Fibroblast of skin of back (primary cell): ENCODE measurements at places on chromosomes 6 and 20.

DNA sequence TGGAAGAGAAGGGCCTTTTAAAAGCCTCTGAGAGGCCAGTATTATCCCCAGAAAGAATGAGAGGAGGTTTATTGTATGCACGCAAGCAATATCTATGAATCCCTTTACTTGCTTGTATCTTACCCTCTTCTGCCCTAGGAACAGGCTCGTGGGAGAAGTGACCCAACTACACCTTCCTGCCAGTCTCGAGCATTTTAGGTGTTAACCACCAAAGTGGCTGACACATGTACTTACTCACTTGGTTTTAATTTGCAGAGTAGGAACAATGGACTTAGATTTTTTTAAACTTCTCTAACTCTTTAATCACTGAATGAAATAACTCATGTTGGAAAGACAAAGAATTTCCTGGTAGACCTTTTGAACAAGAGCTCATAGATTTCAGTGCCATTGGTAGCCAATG lies 296.9 kb downstream of the PLCB1 start:
- no peak for DNase-seq

DNA sequence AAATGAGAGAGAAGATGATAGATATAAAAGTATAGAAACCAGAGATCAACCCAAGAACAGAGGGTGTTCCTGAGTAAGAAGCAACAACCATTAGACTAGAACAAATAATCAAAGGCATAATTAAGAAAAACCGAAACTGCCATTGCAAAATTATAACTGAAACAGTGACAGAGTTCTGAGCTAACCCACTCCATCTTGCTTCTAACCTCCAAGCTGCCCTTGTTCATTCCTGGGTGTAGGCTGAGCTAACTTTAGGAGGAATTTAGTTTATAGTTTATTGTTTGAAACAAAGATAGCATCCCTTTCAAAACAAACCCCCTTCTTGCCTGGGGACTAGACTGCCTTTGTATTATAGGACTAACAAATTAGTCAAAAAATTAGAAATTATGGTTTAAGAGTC lies 56.1 kb upstream of the PRND start:
- DNase-seq, result no peak

GRCh38 chr20:52963131-52963530 lies 9.0 kb upstream of the TSHZ2 start:
- DNase-seq, result no peak

DNA sequence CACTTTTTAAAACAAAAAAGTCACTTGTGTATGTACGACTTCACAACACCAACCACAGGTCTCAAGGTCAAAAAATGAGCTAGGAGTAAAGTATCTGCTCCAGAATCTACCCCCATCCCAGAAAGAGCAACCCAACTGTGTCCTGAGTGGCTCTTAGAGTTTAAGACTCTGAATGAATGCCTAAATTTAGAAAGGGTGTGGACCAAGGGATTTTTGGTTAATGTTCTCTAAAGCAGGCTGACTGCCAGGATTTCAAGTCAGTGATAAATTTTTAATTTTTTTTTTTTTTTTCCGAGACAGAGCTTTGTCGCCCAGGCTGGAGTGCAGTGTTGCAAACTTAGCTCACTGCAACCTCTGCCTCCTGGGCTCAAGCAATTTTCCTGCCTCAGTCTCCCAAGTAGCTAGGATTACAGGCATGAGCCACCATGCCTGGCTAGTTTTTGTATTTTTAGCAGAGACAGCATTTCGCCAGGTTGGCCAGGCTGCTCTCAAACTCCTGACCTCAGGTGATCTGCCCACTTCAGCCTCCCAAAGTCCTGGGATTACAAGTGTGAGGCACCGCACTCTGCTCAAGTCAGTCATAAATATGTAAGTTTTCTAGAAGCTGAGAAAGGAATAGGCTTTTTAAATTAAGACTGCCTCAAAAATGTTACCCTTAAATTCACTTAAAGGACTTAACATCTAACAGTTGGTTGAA lies 20.2 kb downstream of the STAU1 start:
- DNase-seq, result peak; percentile 37

GRCh38 chr6:35969646-35970045 lies 48.7 kb upstream of the SRPK1 start:
- DNase-seq, result no peak

GRCh38 chr6:84408028-84408427 lies 180.6 kb upstream of the CEP162 start:
- DNase-seq, result no peak

- no peak for DNase-seq
Observed at GRCh38 chr20:24985802-24986201, 6.7 kb downstream of the APMAP start.

DNA sequence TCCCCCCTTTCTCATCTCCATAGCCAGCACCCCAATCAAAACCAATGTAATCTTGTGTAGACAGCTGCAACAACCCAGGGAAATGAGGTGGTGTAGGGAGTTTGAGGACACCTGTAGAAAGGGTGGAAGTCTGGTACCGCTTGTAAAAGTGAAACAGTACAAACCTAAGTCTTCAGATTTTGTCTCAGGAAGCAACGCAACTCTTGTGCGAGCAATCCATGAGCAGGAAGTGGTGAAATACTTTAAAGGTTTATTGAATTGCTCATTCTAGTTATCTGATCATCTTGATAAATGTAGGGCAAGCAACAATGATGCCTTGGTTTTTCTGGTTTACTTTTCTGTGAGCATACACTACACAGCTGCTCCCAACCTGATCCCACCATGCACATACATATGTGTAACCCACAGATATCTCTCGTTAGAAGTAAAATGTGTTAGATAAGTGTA lies 71.1 kb upstream of the THEMIS start:
- DNase-seq, result peak; percentile 80

DNA sequence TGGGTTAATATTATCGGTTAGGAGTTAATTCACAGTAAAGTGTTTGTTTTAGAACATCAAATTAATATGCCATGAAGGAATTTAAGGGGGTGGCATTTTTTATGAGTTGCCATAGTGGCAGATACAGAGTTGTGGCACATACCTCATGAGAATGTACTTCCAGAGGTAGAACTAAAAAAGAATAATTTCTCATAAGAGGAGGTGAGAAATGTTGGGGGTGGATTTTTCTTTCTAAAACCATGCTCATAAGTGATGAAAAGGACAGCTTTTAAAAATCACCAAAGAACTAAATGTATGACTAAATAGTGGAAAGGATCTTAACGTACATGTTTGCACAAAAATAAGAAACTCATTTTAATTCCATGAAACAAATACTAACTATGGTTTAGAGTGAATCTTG lies 58.7 kb downstream of the SHLD1 start:
- DNase-seq, result no peak

GRCh38 chr6:35223396-35223795 lies 9.6 kb downstream of the SCUBE3 start:
- DNase-seq, result no peak

DNA sequence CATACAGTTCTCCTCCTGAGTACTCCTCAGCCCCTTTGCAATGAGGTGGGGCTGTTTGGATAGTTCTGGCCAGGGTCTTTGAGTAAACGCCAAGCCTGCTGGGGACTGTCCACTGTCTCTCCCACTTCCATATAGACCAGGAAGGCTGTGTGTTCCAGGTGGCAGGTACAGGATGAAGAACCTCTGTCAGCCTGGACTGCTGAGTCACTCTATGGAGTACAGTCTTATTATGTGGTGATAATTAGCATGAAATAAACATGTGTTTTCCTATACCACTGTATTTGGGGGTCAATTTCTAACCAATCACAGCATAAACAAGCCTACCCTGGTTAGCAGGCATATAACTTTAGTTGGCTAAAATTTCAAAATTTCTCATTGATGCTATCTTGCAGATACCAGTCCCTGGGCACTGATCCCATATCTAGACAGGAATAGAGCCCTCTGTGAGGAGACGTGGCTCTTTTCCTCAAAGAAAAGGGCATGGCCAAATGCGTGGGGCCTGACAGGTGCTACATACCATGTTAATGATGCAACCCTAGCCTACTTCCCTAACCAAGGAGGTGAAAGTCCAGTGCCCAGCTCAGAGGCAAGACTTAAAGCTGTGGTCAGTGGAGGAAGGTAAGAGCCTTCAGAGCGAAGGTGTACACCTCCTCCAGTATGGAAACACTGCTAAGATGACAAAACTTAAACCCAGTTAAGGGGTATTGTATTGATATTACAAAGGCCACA lies 4.5 kb upstream of the ALDH8A1 start:
- no peak for DNase-seq

GRCh38 chr6:24599179-24599578 lies 46.8 kb downstream of the KIAA0319 start:
- no peak for DNase-seq

DNA sequence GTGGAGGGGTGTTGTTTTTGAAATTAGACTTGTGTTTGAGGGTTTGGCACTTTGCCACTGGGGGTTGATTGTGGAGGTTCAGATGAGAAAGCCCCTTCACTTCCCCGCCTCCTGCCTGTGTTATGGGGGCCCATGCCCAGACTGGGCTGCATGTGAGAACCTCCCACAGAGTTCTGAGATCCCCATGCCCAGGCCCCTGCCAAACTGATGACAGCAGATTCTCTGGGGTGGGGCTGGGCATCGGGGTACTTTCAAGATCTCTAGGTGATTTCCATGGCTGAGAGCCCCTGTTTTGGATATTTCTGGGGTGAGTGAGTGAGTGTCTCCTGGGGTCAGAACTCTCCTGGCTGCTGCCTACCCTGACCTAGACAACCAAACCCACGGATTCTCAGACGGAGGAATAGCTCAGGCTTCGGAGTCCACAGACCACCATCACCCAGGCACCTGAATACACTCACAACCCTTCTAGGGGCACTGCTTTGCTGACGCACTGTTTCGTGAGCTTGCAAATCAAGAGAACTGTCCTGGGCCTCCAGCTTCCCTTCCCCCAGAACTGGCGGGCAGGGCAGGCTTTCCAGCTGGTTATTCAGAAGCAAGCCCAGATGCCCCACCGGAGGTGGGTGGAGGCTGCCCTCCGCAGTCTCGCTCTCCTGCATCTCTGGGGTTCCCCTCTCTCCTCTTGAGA lies 6.3 kb downstream of the BCAS1 start:
- no peak for DNase-seq

DNA sequence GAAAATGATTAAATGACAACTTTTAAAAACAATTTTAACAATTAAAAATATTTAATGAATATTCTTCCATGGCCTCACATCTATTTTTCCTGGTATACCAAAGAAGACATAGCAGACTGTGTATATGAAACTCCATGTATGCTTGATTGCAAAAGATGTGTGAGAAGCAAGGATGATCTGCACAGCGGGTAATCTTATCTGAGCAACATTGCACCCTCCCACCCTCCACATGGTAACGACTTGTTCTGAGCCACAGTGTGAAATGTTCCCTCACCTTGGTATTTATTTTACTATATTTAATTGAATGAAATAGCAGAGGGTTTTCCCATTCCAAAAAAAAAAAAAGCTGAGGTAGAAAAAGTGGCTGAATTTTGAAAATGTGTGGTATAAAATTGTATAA lies 204.4 kb downstream of the SYNE1 start:
- DNase-seq, result no peak

- peak; percentile 36 for DNase-seq
Observed at GRCh38 chr6:21393441-21394165, 199.9 kb upstream of the SOX4 start.

- peak; percentile 72 for DNase-seq
Observed at GRCh38 chr20:380763-381580, 412 bp downstream of the TRIB3 start.

- no peak for DNase-seq
Observed at GRCh38 chr6:52994839-52995088, 320 bp downstream of the GSTA4 start.

DNA sequence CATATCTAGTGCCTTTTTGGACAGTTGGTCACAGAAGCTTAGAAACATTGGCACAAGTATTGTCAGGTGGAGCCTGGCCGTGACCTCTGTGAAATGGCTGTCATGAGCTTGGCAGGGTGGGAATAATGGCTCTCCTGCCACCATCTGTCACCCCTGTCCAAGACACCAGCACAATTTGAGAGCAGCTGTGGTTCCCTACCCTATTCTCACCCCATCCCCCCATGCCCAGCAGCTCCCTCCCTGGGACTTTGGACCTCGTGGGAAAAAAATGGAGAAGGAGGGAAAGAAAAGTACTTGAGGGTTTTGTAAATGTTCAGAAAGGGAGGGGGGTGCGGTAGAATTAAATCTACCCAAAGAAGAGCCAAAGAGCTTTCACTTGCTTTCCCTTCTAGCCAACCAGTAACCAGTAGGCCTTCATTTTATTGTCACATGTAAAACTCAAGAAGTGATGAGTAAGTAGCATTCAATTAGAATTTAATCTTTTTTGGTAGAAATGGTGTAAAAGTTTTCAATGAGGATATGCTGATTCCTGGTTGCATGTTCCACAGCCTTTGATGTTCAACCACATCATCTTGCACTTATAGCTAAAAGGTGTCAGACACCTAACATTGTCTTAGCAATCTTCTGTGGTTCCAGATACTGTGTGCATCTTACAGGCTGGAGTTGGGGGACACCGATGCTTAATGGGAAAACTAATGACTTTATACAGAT lies 263.5 kb upstream of the TAB2 start:
- no peak for DNase-seq

DNA sequence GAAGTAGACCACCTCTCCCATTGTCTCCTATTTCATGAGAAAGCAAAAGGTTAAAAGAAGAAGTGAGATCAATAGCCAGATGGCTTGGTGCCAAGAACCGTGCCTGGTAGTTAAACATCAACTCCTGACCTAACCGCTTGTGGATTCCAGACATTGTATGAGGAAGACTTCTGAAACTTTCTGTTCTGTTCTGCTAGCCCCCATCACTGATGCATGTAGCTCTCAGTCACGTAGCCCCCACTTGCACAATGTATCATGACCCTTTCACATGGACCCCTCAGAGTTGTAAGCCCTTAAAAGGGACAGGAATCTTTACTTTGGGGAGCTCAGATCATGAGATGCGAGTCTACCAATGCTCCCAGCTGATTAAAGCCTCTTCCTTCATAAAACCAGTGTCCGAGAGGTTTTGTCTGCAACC lies 301.2 kb downstream of the RNGTT start:
- DNase-seq, result no peak

GRCh38 chr6:144327081-144327480 lies 41.9 kb downstream of the UTRN start:
- DNase-seq, result no peak

DNA sequence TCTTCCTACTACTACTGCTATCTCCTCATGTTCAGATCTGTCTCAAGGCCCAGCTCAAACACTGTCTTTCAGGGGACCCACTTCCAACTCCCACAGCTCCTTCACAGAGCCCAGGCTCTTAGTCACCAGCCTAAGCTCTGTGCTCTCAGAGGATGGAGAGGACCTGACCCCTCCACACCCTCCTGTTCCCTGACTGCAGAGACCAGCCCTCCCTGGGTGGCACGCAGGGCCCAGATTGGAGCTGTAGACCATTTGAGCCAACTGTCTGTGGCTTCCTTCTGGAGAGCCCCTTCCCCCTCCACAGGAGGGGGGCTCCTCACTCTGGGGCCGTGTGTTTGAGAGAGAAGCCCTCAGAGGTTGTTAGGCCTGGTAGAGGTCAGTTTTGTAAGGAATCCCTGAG lies 9.8 kb downstream of the SNPH start:
- DNase-seq, result no peak

GRCh38 chr6:33631971-33632557 lies 10.9 kb downstream of the ITPR3 start:
- no peak for DNase-seq
